Activated CD8-positive, alpha-beta memory T cell treated with anti-CD3 and anti-CD28 coated beads for 1 hour (primary cell): ENCODE measurements at places on chromosomes 1 and 21.

GRCh38 chr1:19407494-19408096, 77.7 kb downstream of the CAPZB start:
- DNase-seq = no peak

GRCh38 chr1:230300322-230301301, 125.5 kb downstream of the PGBD5 start:
- no peak for DNase-seq

GRCh38 chr1:17420391-17420918, 19.0 kb downstream of the RCC2 start:
- DNase-seq = no peak

DNA sequence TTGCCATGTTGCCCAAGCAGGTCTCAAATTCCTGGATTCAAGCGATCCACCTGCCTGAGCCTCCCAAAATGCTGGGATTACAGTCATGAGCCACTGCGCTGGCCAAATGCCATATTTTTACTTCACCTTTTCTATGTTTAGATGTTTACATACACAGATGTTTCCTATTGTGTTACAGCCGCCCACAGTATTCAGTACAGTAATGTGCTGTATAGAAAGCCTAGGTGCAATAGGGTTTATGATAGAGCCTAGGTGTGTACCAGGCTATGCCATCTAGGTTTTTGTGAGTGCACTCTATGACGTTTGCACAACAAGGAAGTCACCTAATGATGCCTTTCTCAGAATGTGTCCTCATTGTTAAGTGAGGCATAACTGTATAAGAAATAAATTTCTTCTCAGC, 153.4 kb downstream of the CHRM3 start:
- DNase-seq = no peak

GRCh38 chr1:46440478-46440877, 46.4 kb downstream of the FAAH start:
- DNase-seq = no peak

DNA sequence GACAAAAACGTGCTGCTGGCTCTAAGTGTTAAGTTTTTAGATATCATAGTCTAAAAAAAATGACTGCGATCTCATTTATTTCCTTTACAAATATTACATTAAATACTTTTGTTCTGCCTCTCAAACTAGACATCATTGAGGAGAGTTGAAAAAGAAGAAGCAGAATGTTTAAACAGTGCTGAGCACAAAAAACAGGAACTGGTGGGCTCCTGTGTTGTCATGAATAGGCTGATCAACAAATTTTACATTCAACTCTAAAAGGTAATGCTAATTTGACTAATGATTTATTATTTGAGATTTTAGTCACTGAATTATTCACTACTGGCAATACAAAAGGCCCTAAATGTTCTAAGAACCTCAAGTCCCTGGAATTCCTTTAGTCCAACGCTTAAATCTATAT, 66.1 kb downstream of the GPATCH2 start:
- no peak for DNase-seq

DNA sequence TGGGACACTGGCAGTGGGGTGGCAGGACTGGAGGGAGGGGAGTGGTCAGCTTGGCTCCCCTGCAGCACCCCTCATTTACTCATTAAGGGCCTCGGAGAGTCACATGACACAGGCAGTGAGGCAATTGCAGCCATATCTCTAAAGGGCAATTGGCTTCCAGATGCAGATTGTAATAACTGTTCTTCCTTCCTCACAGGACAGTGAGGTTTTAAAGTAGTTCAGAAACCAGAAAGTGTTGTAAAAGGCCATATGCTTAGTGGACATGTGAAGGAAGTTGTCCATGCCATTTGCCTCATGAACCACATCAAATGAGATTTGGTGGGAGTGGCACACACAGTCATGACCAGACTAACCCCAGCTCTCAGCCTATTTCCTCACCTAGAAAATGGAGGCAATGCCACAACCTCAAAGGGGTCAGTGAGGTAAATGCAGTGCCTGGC, 11.1 kb downstream of the MTX1 start:
- no peak for DNase-seq

- no peak for DNase-seq
Measured at GRCh38 chr1:30023339-30024022, 699.9 kb downstream of the MATN1 start.

- DNase-seq = no peak
Measured at GRCh38 chr1:83931658-83932253, 67.2 kb downstream of the TTLL7 start.

DNA sequence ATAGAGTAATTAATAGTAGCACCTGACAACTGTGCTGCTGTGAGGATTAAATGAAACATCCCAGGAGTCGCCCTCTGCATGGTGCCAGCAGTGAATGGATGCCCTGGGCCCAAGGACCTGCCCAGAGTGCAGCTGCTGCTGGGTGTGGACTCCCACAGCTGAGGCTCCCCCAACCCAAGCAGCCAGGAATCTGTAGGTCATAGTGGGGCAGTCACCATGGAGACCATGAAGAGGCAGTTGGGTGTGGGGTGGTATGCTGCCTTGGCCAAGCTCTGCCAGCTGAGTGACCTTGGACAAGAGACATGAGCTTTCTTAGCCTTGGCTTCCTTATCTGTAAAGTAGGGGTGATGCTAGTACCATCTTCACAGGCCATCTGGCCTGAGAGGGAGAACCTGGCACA, 9.4 kb downstream of the OLIG2 start:
- DNase-seq = no peak

- no peak for DNase-seq
Measured at GRCh38 chr1:199861020-199861795, 166.3 kb upstream of the NR5A2 start.

DNA sequence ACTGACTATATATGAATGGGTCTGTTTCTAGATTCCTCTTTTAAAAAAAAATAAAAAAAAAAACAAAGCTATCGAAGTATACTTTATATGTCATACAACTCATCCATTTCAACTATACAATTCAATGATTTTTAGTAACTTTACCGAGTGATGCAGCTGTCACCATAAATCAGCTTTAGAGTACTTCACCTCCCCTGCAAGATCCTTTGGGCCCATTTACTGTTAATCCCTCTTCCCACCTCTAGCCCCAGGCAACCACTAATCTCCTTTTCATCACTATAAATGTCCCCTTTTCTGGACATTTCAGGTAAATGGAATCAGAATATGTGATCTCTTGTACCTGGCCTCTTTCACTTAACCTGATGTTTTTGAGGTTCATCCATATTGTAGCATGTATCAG, 133.9 kb downstream of the PEX14 start:
- DNase-seq = no peak

DNA sequence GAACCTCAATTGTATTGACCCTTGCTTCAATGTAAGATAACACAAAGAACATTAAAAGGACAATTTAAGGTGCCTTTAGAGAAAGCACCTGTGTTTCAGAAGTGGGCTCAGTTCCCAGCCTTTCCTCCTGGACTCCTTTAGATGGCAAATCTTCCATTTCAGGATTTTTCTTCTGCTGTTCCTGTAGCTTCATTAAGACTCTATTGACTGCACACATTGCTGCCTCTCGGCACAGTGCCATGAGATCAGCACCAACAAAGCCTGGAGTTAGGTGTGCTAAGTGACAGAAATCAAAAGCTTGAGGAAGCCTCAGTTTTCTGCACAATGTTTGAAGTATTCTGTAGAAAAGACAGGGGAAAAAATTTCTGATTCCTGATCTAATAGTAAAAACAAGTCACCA, 40.6 kb downstream of the NVL start:
- DNase-seq = no peak

GRCh38 chr1:39635205-39635870, 4.1 kb downstream of the HEYL start:
- DNase-seq = no peak

GRCh38 chr21:22211943-22212342, 1213.7 kb downstream of the NCAM2 start:
- DNase-seq = no peak

DNA sequence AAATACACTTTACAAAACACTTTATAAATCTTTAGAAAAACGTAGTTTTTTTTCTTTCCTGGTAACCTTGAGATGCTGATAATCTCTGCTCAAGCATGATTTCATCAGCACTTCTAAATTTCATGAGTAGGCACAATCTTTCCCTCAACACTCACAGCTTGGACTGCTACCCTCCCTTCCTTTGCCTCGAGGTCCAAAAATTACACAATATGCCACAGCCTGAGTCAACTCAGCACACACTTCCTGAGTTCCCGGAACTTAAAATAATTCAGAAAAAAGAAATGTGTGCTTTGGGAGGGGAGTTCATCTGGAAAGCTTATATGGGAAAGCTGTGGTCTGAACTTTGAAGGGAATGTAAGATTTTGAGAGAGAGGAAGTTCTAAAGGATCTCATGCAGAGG, 5.9 kb downstream of the CLCA2 start:
- no peak for DNase-seq

- DNase-seq = no peak
Measured at GRCh38 chr1:110572751-110573150, 33.4 kb downstream of the KCNA2 start.

DNA sequence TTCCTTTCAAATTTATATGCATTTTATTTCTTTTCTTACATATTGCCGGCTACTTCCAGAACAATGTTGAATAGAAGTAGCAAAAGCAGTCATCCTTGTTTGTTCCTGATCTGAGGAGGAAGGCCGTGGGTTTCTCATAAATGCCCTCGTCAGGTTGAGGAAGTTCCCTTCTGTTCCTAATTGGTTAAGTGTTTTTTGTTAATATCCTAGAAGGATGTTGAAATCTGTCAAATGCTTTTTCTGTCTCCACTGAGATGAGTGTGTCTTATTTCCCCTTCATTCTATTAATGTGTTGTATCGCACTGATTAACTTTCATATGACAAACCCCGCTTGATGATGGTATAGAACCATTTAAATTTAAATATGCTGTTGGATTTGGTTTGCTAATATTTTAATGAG, 15.4 kb downstream of the TTLL10 start:
- DNase-seq = no peak

- no peak for DNase-seq
Measured at GRCh38 chr21:38249256-38249655, 7.5 kb upstream of the KCNJ15 start.

GRCh38 chr1:33494929-33495328, 22.5 kb downstream of the ZSCAN20 start:
- DNase-seq = no peak

DNA sequence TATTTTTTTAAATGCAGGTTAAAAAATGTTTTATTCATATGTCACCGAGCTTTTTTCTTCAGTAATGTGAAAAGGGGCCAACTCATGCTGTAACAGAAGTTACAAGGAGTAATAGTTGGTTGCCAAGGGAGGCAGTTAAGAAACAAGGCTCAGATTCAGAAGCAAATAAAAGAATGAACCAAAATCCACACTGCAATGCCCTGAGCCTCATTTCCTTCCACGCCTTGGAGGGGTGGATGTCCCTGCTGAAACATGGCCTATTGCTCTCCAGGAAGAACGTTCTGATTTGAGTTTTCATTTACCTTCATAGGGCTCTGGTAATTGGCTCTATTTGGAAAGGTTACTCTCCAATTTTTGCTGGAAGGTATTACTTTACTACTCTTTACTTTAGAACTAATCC, 24.4 kb downstream of the ALG14 start:
- DNase-seq = no peak

DNA sequence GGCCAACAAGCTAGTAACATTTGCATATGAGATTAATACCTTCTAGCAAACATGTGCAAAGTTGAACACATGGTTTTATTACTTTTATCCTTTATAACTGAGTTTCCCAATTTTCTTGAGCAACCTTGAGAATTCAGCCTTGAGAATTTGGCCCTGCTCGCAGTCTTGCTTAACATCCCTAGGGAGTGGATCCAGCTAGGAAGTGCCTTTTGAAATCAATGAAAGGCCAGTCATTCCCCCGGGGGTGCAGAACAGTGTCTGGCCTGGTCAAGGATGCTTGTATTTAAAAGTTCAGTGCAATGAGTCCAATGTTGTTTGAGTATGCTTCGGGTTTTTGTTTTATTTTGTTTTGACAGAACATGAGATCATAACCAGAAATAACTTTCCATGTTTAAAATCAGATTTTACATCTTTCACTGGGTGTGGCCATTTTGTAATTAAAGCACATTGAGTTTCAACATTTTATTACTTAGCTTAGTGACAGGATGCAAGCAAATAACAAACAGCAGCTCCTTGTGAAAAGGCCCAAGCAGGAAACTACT, 16.7 kb downstream of the PALMD start:
- no peak for DNase-seq

DNA sequence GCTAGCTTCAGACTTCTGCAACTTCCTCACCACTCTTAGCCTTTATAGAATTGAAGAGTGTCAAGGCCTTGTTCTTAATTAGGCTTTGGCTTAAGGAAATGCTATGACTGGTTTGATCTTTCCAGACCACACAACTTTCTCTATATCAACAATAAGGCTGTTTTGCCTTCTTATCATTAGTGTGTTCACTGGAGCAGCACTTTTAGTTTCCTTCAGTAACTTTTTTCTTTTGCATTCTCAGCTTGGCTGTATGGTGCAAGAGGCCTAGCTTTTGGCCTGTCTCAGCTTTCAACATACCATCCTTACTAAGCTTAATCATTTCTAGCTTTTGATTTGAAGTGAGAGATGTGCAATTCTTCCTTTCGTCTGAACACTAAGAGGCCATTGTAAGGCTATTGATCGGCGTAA, 8.6 kb downstream of the PRKACB start:
- no peak for DNase-seq

DNA sequence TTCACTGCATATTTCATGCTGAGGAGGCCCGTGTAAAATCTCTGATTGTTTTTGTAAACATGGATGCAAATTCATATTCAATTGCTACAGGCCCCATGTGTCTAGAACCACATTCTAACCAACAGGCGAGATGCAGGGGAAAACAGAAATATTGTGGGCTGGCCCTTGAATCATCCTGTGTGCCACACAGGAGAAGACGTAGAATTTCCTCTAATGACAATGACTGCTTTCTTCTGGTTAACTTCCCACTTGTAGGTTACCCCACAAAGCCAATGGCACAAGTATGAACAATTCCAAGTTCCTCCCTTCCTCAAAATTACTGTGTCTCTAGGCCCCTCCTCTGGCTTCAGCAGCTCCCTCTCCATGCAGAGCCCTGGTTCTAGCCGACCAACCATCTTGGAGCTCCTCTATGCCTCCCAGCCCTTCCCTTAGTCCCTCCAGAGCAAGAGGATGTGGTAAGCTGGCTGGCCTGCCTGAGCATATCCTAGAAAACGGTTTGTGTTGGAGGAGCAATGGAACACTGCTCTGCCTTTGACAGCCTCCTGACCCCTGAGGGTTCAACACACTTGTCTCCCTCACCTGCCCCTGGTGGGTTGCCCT, 205.2 kb downstream of the HS2ST1 start:
- no peak for DNase-seq

DNA sequence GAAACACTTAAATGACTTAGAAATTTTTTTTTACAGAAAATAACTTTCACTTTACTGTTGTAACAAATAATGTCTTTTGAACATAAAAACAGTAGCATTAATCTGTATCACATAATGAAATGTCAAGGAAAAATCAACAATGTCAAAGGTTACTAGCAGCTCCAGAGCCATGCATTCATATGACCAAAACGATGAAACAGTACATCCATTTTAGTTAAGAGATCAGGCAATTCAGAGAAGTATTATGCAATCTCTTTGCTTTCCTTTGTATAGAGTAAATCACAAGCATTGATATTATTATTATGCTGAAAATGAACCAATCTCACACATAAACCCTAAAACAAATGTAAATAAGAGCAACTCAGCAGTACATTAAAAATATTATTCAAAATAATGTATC, 748.9 kb downstream of the PLA2G4A start:
- no peak for DNase-seq
